ENCODE measurements at places on chromosomes 3 and 15.

GRCh38 chr15:78879517-78880241, 7.0 kb downstream of the MORF4L1 start:
- no peak for DNase-seq

GRCh38 chr15:73985101-73985873, 6.8 kb downstream of the STOML1 start:
- no peak for DNase-seq

GRCh38 chr15:55687792-55688191, 55.2 kb downstream of the PRTG start:
- DNase-seq = no peak

DNA sequence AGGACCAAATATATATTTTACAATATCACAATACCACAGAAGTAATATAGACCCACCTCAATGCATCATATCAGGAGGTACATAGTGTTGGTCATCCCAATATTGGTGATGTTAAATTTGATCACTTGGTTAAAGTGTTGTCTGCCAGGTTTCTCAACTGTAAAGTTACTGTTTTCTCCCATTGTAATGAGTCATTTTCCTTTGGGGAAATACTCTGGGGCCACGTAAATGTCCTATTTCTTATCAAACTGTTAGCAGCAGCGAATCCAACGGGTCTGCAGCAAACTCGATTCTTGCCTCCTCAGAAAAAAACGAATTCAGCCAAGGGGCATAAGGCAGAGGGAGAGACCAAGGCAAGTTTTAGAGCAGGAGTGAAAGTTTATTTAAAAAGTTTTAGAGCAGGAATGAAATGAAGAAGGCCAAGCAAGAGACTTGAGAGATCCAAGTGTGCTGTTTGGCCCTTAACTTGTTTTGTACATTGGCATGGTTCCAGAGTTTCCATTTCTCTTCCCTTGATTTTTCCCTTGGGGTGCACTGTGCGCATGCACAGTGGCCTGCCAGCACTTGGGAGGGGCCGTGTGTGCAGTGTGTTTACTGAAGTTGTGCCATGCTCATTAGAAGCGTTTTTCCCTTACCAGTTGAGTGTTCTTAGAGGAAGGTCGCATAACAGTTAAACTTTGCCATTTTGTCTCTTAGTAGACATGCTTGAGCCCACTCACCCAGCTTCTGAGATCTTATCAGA, 512.5 kb downstream of the AGBL1 start:
- no peak for DNase-seq

GRCh38 chr3:194344012-194344411, 7.1 kb downstream of the CPN2 start:
- peak; percentile 88 for DNase-seq

GRCh38 chr15:57134851-57135250, 216.4 kb downstream of the TCF12 start:
- no peak for DNase-seq

GRCh38 chr15:65057549-65057940, 10.2 kb downstream of the RASL12 start:
- no peak for DNase-seq
